Skeletal muscle cell (primary cell): ENCODE measurements at places on chromosomes 7 and 10.

DNA sequence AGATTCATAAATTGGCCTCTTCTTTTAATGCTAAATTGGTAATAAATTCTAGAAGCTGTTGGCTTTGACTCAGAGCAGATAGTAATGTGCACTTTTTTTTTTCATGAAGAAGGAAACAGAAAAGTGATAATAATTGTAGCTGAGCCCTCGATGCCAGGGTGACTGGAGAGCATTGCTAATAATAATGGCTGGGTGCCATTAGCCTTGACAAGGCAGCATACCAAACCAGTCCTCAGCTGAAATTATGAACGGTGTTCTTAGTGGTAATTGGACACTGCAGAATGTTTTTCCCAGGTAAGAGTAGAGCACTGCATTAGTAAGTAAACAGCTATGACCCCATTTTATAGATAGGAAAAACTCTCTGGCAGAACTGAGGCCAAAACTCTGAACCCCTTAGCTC lies 18.9 kb downstream of the PLEKHA8 start:
- no peak for DNase-seq

GRCh38 chr7:5532536-5533335 lies 109.1 kb upstream of the TNRC18 start:
- DNase-seq = no peak

- DNase-seq = no peak
These were observed 9.6 kb downstream of the IL2RA start for GRCh38 chr10:6052247-6053221.

DNA sequence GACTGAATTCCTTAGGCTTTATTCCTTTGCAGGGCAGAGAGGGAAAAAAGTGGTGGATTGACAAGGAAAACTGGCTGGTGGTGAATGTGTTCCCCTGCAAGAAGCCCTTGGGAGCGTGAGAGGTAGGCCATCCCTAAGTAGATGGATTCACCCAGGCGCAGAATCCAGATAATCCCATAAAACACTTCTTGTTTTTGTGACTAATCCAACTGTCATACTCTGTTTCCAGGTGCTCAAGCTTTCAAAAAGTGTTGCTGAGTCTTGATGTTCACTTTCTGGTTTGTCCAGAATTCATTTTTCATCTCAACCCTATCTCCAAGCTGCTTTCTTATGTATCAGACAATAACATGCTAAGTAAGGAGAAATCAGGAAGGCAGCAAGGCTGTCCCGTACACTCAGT lies 250.8 kb upstream of the HABP2 start:
- DNase-seq = no peak

DNA sequence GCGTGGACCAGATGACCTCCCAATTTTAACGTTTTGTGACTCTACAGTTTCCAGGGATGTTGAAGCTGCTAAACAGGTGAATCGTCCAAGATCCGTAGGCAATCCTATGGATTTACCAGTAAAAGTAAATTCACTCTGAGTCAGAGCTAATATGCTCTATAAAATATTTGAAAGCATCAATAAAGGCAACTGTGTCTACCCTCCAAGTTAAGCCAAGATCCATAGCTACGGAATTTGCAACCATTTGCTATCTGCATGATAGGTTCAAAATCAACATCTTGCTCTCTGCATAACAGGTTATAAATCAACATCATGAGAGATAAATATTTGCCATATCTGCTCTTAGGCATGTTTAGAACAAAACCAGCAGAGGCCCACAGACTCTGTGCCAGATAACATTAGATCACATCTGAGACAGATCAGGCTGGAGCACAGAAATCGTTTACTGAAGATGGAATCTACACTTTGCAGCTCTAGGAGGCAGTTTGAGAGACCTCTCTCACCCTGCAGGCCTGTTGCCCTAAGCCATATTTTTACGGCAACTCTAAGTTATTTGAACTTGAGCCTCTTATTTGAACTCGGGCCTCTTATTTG lies 80.7 kb upstream of the PDCD4 start:
- no peak for DNase-seq

DNA sequence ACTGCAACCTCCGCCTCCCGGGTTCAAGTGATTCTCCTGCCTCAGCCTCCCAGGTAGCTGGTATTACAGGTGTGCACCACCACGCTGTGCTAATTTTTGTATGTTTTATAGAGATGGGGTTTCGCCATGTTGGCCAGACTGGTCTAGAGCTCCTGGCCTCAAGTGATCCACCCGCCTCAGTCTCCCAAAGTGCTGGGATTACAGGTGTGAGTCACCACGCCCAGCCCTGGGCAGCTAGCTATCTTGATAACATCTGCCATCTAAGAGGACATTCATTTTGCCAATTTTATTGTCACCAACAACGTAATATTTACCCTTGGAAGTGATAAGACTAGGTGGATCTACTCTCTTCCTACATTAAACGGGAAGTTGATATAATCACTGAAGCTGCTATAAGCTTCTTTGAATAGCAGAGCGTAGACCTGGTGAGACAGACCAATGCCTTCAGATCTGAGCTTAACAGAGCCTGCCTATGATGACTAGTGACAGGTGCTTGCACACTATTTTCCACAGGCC lies 39.7 kb upstream of the SLC35B4 start:
- DNase-seq = no peak

DNA sequence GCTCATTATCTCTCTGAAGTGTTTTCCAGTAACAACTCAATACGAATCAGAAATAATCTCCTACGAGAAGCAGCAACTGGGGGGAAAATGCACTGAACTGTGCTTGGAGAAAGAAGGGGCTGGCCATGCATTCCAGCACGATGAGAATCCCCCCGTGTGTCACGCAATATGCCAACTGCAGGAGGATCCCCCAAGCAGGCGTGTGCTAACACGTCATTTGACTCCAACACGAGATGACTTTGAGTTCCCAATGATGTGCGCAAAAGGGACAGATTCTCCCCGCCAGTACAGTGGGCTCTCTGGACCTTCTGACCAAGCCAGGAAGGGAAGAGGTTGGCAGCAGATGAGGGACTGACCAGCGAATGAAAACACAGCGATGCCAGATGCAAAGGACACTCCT lies 105.5 kb downstream of the KCNMA1 start:
- peak; percentile 81 for DNase-seq

GRCh38 chr10:30671026-30671616 lies 41.6 kb upstream of the LYZL2 start:
- DNase-seq = no peak

DNA sequence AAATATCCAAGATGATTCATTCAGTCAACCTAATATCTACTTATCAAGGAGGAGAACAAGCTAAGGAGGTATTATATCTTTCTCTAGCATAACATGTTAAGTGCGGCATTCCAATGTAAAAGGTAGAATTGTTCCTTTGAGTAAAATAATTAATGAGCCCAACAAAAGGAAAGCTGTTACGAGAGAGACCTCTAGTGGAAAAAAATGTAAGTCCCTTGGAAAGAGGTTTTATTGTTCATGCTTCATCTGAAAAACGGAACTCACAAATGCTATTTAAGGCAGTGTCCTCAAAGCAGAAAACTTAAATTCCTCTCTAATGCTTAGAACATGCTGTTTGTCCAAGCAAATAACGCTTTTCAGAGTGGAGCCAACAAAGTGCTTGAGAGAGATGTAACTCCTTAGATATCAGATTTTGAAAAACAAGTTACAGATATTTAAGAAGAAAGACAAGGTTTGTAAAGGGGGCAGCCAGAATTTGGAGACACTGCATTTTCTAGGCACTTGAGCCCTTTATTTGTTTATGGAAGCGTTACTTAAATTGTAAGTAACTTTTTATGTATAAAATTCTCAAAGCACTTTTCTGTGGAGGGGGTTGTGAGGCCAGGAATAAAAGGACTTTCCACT lies 119.9 kb downstream of the TFEC start:
- DNase-seq = no peak

DNA sequence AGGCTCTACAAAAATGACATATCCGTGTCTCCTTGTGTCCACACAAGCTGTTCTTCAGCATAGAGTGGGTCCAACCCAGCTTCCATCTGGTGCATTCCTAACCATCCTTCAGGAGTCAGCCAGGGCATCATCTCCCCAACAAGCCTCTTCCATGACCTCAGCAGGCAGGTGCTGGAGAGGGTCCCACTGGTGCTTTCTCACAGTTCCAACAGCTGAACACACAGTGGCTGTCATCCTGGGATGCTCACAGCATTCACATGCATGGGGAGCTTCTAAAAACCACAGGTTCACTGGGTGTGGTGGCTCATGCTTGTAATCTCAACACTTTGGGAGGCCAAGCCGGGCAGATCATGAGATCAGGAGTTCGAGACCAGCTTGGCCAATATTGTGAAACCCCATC lies 6.4 kb upstream of the CYP3A4 start:
- DNase-seq = no peak

DNA sequence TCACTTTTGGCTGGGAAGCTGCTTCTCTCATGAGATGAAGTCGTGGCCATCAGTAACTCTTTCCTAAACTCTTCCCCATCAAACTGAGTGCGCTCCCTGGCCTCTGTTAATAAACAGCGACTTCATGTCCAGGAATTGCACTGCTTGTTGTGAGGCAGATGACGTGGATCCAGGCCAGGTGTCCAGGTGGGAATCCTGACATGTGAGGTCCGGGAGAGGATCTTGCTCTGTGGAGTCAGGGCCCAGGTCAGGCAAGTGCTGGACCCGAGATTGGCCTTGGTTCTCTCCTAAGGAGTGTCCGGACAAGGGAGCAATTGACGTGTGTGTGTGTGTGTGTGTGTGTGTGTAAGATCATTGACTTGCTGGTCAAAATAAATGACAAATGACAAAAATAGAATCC lies 362.7 kb downstream of the GLRX3 start:
- no peak for DNase-seq

DNA sequence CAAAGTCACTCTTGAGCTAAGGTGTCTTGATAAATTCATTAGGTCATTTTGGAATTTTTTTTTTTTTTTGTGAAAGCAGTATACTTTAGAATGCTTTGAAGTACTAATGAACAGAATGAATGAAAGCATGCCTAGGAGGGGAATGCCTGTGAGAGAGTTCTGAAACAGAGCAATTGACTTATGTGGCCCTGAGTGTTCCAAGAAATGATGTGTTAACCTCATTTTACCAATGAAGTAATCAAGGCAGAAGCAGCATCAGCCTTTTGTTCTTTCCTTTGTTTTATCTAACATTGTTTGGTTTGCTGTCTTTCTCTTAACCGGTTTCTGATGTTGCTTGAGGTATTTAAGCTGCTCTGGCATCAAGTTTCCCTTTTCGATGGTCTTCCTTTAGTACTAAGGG lies 154.6 kb upstream of the HGF start:
- DNase-seq = no peak

DNA sequence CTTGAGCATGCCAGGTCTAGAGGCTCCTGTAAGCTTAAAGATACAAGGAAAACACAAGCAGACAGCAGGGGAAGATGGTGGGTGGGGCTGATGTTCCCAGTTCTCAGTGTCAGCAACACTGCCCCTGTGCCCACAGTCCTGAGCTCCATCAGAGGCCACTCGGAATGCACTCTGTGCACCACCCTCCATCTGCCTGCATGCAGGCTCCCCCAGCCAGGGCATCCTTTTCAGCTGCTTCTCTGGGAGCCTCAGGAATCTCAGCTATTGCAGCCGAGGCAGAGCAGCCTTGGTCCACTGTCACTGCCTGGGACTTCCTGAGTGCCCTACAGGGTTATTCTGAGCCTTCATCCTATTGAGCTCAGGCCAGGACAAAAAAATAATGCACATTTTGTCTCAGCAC lies 22.2 kb downstream of the LBX1 start:
- no peak for DNase-seq

- DNase-seq = no peak
These were observed 46.1 kb downstream of the CPEB3 start for GRCh38 chr10:92244796-92245195.

GRCh38 chr10:119283387-119283786 lies 76.0 kb downstream of the GRK5 start:
- no peak for DNase-seq

GRCh38 chr7:151018421-151019129 lies 5.7 kb downstream of the ATG9B start:
- peak; percentile 25 for DNase-seq

- no peak for DNase-seq
These were observed 25.3 kb upstream of the NUDCD3 start for GRCh38 chr7:44515590-44516268.

- DNase-seq = no peak
These were observed 114.1 kb downstream of the MAGI2 start for GRCh38 chr7:79339208-79339925.

DNA sequence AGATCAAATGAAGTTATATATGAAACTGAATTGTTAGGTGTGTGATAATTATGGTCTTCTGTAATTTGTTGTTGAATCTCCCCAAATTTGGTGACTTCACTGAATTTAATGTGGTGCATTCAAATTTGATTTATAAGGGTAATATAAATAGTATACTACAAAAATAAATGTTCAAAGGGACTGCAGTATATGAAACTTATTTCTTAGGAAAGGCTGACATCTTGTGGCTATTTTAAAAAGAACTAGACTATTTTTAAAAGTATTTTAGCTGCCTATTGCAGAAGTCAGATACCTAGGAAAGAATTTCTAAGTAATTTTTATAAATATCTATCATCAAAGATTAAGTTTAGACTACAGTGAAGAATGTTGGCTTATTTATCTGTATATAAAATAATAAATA lies 36.6 kb downstream of the ATRNL1 start:
- DNase-seq = no peak

GRCh38 chr10:116158036-116158435 lies 115.0 kb downstream of the GFRA1 start:
- DNase-seq = no peak

DNA sequence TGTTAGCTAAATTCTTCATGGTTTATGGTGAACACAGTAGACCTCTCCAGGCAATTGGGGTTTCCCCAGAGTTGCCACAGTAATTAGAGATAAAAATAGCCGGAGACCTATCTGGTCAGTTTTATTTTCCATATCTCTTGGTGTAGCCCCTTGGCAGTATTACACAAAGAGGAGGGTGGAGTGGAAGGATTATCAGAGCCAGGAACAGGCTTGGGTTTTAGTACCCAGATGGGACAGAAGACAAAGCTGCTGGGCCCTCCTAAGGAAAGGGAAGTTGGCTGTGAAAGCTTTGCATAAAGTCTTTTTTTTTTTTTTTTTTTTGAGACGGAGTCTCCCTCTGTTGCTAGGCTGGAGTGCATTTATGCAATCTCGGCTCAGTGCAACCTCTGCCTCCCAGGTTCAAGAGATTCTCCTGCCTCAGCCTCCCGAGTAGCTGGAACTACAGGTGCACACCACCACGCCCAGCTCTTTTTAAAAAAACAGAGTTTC lies 9.7 kb downstream of the ZSCAN21 start:
- no peak for DNase-seq

- DNase-seq = no peak
These were observed 140.6 kb downstream of the COBL start for GRCh38 chr7:51175992-51176388.

DNA sequence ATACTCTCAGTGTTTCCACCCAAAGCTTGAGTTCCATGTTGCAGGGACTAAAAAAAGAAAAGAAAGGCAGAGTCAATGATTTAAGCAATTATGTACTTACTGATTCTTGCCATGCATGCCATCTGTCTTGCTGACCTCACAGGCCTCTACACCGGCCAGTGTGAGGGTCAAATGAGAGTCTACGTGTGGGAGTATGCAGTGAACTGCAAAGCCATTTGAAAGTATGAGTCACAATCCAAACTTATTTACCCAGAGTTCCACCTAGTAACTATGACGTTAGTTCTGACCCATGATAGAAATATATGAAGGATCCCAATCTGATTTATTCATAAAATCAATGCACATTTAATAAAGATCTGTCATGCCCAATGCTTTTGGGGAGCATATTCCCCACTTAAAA lies 26.5 kb downstream of the PDE1C start:
- peak; percentile 61 for DNase-seq
